ENCODE measurements at places on chromosomes 5 and 9.

GRCh38 chr5:173863359-173863758, 24.8 kb upstream of the CPEB4 start:
- DNase-seq: no peak

- no peak for DNase-seq
Measured at GRCh38 chr5:96297290-96297689, 135.8 kb downstream of the PCSK1 start.

GRCh38 chr9:134187891-134188385, 23.6 kb upstream of the RNU6ATAC start:
- DNase-seq: peak; percentile 30

GRCh38 chr5:34703767-34704713, 47.9 kb downstream of the RAI14 start:
- no peak for DNase-seq

DNA sequence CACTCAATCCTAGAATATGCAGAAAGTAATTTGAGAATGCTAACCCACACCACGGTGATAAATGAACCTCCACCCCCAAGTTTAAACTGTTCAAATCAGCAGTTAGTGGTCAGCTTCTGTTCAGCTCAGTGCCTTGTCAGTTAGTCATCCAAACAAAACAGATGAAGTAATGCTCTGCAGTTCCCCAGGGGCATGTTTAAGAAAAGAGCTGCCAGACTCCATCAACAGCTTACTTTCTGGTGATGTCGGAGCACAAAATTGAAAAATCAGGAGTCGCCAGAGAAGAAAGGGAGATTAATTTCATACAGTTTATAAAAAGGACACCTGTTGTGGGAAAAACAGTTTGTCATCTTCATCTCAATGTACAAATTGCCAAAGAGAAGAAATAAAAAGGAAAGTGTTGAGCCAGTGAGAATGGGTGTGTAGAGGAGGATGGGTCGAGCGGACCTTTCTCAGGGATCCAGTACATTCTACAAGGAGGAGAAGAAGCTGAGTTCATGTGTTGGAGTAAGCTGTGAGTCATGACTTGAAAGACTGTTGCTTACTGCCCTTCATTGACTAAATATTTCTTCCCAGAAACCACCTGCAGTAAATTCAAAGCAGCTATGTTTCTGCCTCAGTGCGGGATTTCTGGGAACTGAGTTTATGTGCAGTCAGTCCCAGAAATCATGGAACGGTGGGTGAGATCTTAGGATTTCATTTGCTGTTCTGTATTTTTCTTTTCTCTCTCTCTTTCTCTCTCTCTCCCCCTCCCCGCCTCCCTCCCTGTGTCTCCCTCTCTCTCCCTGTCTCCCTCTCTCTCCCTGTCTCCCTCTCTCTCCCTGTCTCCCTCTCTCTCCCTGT, 13.7 kb downstream of the TRIO start:
- DNase-seq: peak; percentile 69

- DNase-seq: no peak
Measured at GRCh38 chr9:123820139-123820538, 109.8 kb downstream of the DENND1A start.

- no peak for DNase-seq
Measured at GRCh38 chr9:113837334-113837733, 38.8 kb upstream of the ZNF618 start.

GRCh38 chr5:39478863-39479262, 54.1 kb upstream of the DAB2 start:
- DNase-seq: no peak

GRCh38 chr9:134438195-134438788, 112.0 kb downstream of the RXRA start:
- DNase-seq: no peak

- peak; percentile 47 for DNase-seq
Measured at GRCh38 chr9:20623021-20623747, 885 bp upstream of the MLLT3 start.

DNA sequence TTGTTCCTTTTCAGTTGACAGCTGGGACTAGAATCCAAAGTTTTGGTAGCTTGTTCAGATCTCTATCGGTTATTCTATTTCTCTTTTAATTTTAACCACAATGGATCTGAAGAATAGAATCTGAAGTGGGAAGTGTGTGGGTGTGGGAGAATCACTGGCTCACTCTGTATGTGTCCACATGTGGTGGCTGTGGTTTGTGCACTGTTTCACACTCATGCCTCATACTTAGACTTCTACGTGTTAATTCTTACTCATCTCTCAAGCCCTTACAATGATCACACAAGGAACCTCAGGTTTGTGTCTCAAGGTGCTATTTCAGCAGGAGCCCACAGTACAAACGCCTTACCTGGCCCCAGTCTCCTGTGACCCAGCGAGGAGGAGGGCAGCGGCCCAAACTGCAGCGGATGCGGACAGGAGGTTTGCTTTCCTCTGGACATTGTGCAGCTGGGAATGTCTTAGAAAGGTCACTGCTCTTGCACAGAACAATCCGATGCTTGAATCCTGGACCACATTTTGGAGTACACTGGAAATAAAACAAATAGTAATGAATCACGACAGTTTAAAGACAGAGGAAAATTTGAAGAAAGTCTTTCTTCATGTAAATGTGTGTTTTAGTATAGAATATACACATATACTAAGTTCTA, 309.1 kb downstream of the ADAMTS6 start:
- no peak for DNase-seq

DNA sequence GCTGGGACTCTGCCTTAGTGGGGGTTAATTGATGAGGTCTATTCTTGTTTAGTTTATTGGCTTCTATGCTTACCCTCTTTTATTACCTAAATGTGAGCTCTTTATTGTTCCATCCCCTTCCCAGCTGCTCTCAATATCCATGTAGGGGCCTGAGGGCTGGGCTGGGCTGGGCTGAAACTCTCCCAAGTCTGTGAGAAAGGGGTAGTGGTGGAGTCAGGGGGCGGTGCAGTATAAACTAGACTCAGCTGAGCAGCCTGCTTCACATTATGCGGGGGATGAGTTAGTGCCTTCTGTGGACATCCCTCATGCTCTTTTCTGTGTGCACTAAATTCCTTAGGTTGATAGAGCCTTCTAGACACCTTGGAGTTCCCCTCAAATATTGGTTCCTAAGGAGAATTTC, 451.8 kb upstream of the PTGER4 start:
- DNase-seq: no peak

Measured in femur (tissue), 1 donor.